ENCODE measurements at places on chromosomes 6 and 20. TPM values are rescaled to one million over a fixed set of nuclear protein-coding genes. Genes with fewer than 3 reads are reported as not detected.

Gene EYA2
- 1.8 TPM for total RNA-seq

Gene SLC24A3
- total RNA-seq: 2.3 TPM

Gene SYTL3
- total RNA-seq: 1.9 TPM

Gene CASP8AP2
- total RNA-seq: 20.1 TPM

Gene SGK2
- total RNA-seq: 1.4 TPM

Gene CARMIL1
- 26.3 TPM for total RNA-seq

Gene RBPJL
- total RNA-seq: not detected

Gene PKHD1
- total RNA-seq: not detected

Gene HAO1
- not detected for total RNA-seq

Gene BNIP5
- not detected for total RNA-seq

Gene MOG
- total RNA-seq: not detected
